Kasumi-1 (cell line): ENCODE measurements at places on chromosomes 2 and 18.

GRCh38 chr2:231198291-231199173, at the start of gene ARMC9:
TSS of gene ARMC9 (plus strand) at chr2:231198631. CDS start at chr2:231206239, 7,608 bp downstream.
- no peak for DNase-seq

GRCh38 chr2:178707476-178707875, 99.7 kb downstream of the TTN start:
- DNase-seq, result no peak

DNA sequence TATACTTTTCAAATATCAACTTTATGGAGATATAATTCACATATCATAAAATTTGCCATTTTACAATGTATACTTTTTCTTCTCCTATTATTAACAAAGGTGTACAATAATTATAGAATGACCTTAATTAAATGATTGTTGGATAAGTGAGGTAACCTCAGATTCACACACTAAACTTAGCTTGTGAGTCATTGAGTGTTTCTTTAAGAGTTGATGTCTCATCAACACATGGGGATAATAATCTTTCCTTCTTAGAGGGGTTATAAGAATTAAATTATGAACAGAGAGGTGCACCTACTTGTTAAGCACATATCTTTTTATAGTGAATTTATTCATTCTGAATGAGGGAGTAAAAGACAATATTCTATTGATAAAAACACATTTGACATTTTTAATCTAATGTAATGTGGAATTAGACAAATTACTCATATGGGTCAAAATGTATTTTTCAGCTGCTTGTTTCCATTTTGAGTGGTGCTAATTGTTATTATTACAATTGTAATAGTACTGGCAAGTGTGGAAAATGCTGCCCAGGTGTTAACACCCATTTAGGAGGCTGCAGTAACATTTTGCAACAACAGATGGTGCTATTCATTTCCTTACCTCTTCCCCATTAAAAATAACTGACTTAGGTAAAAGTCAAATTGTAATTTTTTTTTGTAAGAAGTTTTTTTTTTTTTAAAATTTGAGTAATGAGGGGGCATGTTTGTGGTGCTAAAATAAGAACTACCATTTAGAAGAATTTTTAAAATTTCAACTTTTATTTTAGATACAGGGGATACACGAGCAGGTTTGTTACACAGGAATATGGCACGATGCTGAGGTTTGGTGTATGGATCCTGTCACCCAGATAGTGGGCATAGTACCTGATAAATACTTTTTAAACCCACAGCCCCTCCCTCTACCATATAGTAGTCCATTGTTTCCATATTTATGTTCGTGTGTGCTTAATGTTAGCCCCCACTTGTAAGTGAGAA, 32.1 kb upstream of the DYNAP start:
- DNase-seq, result peak; percentile 14

GRCh38 chr2:235496239-235496621, 2.4 kb downstream of the AGAP1 start:
- no peak for DNase-seq

DNA sequence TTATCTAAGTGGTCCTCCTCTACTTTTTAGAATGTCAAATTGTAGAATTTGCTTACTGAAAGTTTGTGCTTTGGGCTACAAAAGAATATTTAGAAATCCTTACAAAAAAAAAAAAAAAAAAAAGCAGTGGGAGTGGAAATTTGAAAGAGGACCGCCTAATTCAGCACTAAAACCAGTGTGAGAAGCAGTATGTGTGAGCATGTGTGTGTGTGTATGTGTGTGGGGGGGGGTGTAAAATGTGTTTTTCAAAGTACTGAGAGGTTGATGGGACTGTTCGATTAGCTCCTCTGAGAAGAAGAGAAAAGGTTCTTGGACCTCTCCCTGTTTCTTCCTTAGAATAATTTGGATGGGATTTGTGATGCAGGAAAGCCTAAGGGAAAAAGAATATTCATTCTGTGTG, at the start of gene VIT:
VIT (plus strand) TSS at position 175 of the 400 bp plus-strand sequence. CDS start 19,664 bp downstream, outside the sequence.
- DNase-seq, result no peak

DNA sequence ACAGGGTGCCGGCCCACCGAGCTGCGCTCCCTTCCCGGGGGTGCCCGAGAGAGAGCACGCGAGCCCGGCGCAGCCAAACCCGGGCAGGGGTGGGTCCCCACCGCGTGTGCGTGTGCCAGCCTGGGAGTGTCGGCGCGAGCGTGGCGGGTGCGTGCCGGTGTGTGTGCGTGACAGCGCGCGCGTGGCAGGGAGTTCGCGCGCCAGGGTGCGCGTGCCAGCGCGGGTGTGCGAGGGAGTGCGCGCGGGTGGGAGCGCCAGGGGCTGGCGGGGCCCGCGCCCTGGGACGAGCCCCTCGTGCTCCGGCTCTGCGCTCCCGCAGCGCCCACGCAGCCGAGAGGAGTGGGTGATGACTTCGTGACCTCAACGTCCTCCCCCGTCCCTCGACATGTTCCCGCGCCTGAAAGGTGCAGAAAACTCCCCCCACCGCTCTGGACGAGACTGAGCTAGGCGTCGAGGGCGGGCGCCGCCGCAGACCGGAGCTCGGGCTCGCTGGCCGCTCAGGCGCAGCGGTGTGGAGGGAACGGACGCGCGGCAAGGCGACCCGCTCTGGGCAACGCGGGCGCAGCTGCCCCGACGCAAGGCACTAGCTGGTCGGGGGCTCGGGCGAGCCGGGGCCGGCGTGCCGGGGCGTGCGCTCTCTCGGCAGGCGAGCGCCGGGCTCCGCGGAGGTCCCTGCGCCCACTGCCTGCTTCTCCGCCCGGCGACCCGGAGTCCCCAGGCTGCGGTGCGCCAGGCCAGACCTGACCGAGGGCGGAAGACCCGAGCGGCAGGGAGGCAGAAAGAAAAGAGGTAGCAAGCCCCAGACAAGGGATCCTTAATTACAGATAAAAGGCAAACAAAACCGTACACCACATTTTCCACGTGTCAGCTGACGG, 582.8 kb downstream of the ZEB2 start:
- DNase-seq, result peak; percentile 20

DNA sequence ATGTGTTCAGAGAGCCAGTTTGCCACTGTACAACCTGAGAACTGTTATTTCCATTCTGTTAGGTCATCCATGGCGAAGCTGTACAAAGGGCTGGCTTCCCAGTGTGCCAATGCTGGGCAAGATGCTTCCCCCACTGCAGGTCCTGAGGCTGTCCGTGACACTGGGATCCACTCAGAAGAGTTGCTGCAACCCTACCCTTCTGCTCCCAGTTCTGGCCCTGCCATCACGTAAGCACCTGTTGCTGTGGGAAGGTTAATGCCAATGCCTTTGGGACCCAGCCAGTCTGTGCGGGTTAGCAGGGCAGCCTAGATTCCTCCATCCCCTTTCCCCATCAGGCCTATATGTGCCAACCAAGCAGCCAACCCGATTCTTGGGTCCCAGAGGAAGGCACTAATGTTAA, 68.3 kb downstream of the ARHGEF33 start:
- DNase-seq, result no peak

GRCh38 chr2:140274891-140275290, 1494.7 kb upstream of the NXPH2 start:
- DNase-seq, result no peak

DNA sequence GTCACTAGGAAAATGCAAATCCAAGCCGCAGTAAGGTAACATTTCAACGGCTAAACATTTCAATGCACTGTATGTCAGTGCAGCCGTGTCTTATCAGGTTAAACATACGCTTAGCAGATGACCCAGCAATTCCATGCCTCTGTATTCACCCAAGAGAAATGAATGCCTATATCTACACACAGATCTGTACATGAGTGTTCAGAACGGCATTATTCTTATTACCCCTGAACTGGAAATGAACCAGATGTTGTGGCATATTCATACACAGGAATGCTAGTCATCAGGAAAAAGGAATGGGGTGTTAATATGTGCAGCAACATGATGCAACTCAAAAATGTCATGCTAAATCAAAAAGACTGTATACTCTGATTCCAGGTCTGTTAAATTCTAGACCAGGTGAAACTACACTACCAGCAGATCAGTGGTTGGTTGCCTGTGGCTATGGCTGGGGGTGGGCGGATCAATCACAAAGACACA, 80.4 kb upstream of the RPL31 start:
- no peak for DNase-seq

- DNase-seq, result no peak
Measured at GRCh38 chr2:53880756-53881155, 21.0 kb upstream of the GPR75 start.

- DNase-seq, result peak; percentile 51
Measured at GRCh38 chr18:75240433-75240832, 29.8 kb downstream of the TSHZ1 start.

GRCh38 chr2:71671895-71672825, 218.8 kb downstream of the DYSF start:
- no peak for DNase-seq

GRCh38 chr2:42860319-42861094, 68.1 kb upstream of the HAAO start:
- DNase-seq, result peak; percentile 39

GRCh38 chr2:96898641-96899412, 28.9 kb upstream of the SEMA4C start:
- no peak for DNase-seq

- DNase-seq, result no peak
Measured at GRCh38 chr2:239225871-239226561, 174.8 kb downstream of the HDAC4 start.

- DNase-seq, result no peak
Measured at GRCh38 chr2:136927156-136927555, 161.8 kb downstream of the THSD7B start.

DNA sequence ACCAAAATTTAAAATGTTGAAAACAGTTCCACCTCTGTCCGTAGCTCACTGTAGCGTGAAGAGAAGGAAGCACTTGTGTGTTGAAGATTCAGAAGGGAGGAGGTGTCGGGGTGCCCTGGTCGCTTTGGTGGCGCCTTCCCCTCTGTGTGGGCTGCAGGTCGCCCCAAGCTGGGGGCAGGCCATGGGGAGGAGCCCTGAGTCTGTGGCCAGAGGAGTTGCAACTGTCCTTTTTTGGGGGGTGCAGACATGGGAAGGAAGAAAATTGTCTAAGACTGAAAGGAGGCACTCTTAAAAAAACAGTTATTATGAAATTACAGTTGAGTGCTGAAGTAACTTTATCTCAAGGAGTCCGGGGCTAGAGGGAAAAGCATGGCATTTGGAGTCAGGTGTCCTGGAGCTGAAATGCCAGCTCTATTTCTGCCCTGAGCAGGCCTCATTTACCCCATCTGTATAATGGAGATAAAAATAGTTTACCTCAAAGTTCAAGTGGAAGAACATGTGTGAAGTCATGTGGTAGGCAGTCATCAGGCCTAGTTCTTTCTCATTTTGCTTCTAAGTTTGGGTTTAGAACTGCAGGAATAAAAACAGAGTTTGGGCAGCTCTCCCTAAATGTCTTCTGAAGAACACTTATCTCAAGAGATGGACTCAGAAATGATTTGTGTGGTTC, 82.1 kb downstream of the RNF144A start:
- DNase-seq, result no peak

DNA sequence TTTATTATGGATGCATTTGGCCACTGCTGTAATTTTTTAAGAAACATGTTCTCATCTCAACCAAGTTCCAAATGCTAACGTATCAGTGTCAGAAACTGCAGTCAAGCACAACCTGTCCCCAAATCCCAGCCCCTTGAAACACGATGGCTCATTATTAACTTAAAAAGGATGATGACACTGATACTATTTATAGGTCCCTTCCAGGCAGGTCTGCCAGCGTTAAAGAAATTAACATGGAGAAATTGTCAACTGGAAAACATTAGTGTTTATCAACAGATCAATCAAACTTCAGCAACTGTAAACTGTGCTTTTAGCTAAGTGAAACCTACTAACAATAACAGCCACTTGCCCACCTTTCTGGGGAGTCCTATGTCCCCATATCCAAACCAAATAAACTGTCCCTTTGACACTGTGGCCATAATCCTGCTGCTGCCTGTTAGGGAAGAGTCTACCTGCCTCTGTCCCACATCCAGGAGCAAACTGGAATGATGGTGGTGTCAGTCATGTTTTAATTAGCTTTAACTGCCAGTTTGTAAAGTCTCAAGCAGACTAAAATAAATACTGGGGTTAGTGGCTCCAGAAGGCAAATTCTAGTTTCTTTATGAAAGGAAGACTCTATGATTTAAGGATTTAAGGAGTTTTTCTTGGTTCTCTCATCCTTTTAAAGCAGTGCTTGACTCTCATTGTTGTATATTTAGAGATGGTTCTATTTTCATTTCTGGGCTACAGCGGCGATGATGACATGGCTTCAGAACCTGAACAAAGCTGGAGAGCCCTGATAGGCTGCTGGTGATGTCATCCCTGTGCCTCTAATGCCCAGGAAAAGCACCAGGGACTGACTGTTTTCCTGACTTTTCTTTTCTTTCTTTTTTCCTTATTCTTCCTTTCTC, 583.6 kb upstream of the PIK3C3 start:
- DNase-seq, result no peak

DNA sequence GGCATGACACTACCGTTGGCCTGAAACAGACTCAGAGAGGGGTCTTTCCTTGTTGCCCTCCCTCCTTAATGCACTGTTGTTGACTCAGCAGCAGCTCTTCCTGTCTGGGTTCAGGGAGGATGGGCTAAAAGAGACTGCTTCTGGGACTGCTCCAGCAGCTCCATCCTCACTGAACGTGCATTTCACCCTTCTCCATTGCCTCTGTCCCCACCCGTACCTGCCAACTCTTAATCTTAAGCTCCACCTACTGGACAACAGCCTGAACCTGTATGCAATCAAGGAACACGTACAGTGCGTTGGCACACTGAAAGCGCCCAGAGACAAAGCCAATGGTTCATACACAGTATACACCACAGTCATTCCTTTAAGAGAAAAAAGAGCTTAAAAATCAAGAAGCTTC, 230.8 kb upstream of the RAB6C start:
- DNase-seq, result peak; percentile 31

DNA sequence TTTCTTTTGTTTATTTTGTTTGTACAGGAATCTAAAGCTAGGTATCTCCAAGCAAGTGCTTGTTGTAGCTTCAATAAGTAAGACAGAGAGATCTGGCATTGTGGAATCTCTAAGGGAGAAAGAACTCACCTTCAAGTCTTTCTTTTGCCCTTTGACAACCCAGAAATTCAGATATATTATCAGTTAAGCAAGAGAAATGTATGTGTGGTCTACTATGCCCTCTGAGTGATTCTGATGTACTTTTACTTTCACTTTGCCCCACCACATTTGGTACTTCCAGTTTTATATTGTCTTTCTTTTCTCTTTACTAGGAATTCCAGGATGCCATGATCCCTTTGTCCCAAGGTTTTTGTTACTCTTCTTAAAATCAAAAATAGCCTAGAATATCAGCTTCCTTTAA, 259.6 kb upstream of the PIK3C3 start:
- DNase-seq, result peak; percentile 14

GRCh38 chr2:96386470-96386869, 50.9 kb downstream of the NCAPH start:
- no peak for DNase-seq

- peak; percentile 89 for DNase-seq
Measured at GRCh38 chr18:35005963-35006577, 35.1 kb upstream of the MAPRE2 start.

GRCh38 chr2:16048466-16048865, 108.1 kb downstream of the MYCN start:
- DNase-seq, result no peak

DNA sequence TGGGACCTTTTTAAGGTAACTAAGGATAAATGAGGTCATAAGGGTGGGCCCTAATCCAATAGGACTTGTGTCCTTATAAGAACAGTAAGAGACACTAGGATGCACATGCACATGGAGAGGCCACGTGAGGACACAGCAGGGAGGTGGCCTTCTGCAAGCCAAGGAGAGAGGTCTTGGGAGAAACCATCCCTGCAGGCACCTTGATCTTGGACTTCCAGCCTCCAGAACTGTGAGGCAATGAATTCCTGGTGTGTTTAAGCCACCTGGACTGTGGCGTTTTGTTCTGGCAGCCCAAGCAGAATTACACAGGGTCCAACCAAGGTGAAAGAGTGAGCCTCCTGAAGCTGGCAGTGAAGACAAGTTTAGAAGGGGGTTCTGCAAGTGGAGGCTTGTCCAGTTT, 89.6 kb upstream of the IL1R2 start:
- no peak for DNase-seq

GRCh38 chr2:46058140-46058539, 239.1 kb upstream of the EPAS1 start:
- DNase-seq, result no peak
